Fibroblast of lung (primary cell): ENCODE measurements at places on chromosomes 11 and 22. TPM values are rescaled to one million over a fixed set of nuclear protein-coding genes. Genes with fewer than 3 reads are reported as not detected.

DNA sequence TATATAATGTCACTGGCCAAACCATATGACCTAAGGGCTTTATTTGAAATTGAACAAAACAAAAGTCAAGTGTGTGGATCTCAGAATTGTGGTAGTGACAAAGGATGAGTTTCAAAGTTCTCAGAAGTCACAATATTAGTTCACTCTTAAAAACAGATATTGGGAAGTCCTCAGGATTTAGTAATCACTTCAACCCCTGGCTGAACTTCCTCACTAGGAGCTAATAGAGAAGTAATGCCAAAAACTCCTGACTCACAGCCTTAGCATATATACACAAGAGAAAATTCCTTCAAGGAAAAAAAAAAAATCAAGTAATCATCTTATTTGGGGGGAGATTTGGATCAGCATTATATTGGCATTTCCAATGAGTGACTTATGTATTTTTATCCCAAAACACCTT, 75.6 kb upstream of the APOA1 start:
- peak; percentile 84 for DNase-seq

- DNase-seq, result no peak
Measured at GRCh38 chr11:62504158-62504973, 42.2 kb downstream of the AHNAK start.

DNA sequence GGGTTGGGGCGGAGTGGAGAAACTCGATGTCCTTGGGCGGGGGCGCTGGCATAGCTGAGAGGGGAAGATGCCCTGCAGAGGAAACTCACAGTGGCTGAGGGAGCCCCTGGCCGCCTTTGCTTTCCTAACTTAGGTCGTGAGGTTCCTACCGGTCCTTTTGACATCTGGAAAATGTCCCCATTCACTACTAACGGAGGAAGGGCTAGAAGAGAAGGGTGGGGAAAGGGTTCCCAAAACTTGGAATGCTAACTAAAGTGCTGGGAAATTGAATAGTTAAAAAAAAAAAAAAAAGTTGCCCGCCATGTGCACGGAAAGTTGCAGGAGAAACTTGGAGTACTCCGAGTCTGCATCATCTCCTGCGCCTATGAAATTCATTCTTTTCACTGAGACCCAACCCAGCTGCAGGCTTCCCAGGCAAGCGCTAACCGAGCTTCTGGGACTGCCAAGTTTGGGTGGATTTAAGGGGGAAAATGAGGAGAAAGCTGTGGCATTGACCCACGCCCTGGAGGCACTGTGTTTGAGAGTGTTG, 796 bp downstream of the TIMP3 start:
- DNase-seq, result peak; percentile 16

The MS4A6E gene
- total RNA-seq, result not detected in 2 replicates

DNA sequence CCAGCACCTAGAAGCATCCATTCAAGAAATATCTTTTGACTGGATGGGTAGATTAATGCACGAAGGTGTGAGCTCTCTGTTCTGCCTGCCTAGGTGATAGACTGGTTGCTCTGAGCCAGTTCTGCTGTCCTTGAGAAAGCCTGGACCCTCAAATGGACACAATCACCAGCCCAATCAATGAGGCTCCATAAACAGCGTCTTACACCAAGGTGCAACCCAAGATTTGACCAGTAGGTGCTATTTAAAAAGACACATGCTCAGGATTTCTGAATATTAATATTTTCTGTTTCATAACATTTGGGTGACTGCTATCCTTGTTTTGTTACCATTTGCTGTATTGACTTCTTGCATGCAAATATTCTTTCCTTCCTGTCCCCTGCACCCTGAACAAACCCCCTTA, 39.0 kb downstream of the PAMR1 start:
- no peak for DNase-seq

DNA sequence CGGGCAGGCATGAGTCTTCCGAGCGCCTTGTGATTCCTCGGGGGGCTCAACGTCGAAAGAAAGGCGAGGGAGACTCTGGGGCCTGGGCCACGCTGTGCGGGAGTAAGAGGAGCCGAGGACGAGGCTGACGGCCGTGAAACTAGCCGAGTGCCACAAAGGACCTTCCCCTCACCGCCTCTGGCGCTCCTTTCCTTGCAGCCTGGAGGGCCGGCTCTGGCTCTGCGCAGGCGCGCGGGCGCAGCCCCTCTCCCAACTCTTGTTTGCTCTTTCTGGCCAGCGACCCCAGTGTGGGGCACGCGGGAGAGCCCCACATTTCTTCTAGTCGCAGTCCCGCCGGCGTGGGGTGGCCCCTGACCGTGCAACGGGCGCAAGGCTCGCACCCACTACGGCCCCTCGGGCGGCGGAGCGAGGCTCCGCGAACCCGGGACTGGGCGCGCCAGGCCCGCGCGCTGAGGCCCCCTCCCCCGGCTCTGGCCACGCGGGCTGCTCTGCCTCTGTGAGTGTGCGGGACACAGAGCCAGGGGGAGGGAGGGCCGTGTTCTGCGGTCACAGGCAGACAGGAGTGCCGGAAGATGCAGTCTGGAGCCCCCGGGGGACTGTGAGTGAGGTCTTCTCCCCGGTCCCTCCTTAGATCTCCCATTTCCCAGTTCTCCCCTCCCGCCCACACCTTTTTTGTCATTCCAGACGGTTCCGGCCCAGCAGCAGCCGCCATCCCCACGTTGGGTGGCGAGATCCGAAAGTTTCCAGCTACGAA, 1.0 kb upstream of the TOB2 start:
- DNase-seq, result peak; percentile 63

The FAM83F gene
- under 0.01 TPM in 1 of 2 replicates, not detected in the other for total RNA-seq

DNA sequence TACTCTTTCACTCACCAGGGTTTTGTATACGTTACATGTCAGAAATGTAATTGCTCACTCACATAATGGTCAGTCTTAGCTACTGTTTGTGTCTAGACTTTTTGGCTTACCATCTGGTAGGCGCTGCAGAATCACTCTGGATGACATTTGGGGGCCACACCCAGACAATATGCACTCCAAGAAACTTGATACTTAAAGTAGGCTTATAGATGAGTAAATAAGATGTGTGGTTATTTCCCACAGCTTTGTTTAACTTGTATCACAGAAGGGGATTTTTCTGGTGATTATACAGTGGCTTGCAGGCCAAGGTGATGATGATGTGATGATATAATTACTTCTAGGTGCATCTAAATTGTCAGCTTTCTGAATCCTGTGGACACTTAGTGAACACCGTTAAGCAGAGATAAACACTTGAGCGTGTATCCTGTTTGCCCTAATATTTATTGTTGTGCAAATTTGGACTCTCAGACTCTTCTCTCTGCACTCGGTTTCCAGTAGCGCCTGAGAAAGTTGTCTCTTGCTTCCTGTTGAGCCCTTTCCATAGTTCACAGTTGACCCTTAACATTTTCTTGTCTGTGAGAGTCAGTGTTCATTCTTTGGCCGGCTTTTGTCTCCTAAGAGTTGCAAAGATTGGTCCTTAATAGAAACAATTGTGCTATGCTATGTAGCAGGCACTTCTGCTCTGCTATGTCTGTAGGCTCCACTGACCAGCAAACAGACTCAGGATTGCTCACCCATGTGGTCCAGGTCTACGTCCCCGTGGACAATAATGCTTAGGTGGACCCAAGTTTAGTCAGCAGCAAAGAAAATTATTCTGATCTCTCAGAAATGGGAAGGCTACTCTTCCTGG, 89.3 kb downstream of the PRR5L start:
- DNase-seq, result peak; percentile 97

DNA sequence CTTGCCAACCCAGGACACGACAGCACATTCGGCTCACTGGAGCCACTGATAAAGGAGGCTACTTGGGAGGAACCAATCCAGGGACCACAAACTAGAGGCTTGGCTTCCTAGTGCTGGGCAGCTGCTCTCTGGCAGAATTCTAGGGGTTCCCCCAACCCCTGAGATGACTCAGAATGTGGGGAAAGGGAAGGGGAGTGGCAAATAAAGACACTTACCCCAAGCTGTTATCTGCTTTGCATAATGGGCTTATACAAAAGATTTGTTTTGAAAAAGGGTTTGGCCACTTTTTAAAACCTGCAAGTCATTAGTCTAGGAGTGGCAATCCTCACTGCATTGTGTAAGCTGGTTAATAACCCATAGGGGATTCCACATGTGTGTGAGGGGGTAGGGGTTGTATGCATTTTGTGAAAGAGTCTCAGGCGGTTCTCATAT, 64.1 kb upstream of the LMO1 start:
- DNase-seq, result peak; percentile 21

- no peak for DNase-seq
Measured at GRCh38 chr22:39434243-39434653, 22.6 kb upstream of the MGAT3 start.

DNA sequence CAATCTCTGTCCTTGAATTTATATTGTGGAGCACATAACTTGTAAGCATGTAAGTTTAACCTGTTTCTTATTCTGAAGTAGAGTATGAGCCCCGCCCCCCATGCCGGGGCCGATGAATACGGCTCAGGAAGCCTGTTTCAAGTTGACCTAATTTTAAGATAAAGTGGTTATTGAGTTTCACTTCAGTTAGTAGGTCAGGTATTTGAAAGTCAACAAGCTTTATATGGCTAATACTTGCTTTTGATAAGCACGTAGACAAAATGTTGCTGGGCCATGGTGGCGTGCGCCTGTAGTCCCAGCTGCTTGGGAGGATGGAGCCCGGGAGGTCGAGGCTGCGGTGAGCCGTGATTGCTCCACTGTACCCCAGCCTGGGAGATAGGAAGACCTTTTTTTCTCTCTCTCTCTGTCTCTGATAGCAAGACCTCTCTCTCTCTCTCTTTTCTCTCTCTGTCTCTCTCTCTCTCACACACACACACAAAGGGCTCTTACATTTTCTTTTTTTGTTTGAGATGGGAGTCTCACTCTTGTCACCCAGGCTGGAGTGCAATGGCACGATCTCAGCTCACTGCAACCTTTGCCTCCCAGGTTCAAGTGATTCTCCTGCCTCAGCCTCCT, 14.4 kb downstream of the YWHAH start:
- no peak for DNase-seq

The GAL3ST3 gene
- under 0.01 TPM in 1 of 2 replicates, not detected in the other for total RNA-seq

DNA sequence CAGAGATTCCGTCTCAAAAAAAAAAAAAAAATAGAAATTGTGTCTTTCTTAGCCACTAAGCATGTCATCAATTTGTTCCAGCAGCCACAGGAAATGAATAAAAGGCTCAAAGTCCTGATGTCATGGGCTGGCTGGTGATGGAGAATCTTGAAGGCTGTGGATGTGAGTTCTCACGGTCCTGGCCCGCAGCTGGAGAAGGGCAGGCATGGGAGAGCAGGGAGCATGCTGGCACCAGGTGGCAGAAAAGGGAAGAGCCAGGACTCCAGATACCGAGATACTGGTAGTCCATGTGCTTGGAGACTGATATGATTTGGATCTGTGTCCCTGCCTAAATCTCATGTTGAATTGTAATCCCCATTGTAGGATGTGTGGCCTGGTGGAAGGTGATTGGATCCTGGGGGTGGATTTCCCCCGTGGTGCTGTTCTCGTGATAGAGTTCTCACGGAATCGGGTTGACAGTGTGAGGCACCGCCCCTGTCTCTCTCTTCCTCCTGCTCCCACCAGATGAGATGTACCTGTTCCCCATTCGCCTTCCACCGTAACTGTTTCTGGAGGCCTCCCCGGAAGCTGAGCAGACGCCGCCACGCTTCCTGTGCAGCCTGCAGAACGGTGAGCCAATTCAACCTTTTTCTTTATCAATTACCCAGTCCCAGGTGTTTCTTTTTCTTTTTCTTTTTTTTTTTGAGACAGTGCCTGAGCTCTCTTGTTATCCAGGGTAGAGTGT, 18.1 kb downstream of the MRGPRD start:
- no peak for DNase-seq

The KBTBD4 gene
- 17.7 and 20.0 TPM in 2 replicates for total RNA-seq

- peak; percentile 26 for DNase-seq
Measured at GRCh38 chr11:79708319-79708932, 267.6 kb upstream of the TENM4 start.

The ARHGEF12 gene
- total RNA-seq, result 107 and 141 TPM in 2 replicates

DNA sequence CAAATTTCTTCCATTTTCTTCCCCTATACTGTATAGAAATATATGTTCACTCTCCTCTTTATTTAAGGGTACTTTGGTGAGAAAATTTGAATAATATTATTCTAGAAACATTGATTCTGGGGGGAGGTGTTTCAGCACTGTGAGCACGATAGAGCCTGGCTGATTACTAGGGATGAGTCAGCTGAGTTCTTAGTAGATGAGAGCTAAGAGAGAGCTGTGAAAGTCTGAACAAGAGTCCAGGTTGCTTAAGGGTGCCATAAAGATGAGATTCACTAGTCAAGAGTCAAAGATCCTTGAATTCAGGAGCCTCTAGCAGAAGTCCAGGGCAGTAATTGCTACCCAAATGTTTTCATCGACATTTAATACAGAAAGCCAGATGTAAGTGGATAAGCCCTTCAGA, 756.6 kb upstream of the API5 start:
- no peak for DNase-seq

DNA sequence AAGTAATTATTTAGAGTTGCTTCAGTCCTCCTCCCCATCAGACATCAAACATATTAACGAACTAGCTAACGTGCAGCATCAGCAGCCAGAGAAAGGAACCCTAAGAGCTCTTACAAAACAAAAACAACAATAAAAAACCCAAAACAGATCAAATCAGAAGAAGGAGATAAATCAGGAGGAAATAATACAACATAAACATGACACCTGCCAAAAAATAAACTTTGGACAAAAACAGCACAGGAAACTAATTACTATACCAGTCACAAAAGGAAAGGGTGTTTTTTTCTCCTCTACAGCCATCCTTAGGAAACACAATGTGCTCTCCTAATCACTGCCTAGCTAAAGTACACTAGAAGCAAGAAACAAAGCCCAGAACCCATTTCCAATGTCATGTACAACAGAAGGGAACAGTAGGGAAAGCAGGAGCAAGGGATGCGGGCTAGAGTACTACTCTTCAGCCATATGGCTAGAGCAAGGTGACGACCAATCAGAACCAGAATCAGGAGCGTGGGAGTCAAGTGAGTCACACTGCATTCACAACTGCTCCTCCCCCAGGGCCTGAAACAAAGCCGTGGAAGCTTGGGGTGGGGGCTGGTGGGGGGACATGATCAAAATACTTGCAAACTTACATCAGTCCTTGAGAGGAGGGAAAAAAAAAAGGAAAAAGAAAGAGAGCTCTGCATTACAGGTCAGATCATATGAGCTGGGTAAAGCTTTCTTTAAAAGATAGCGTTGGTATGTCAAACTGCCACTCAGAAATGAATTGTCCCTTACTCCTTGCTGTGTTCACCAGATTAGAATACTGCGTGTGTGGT, 60.4 kb downstream of the LARGE2 start:
- peak; percentile 93 for DNase-seq

DNA sequence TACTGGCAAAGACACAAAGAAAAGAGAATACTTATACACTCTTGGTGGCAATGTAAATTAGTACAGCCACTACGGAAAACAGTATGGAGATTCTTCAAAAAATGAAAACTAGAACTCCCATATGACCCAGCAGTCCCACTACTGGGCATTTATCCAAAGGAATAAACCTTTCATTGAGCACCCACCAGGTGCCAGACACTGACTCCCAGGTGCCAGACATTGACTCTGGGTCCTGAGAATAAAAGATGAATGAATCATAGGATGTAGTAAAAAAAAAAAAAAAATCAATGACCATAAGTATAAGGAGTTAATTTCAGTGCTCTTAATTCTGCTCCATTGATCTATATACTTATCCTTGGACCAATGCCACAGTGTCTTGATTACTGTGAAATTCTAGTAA, 28.2 kb downstream of the HEPHL1 start:
- DNase-seq, result no peak

The CD248 gene
- 52.6 and 95.6 TPM in 2 replicates for total RNA-seq

The OR10W1 gene
- not detected in 2 replicates for total RNA-seq

The DCHS1 gene
- 11.0 and 23.9 TPM in 2 replicates for total RNA-seq
